Activated T-cell treated with anti-CD3 and anti-CD28 coated beads, Interleukin-2, amount 50 U/mL, for 4 hours (primary cell): ENCODE measurements at places on chromosomes 6 and 20.

DNA sequence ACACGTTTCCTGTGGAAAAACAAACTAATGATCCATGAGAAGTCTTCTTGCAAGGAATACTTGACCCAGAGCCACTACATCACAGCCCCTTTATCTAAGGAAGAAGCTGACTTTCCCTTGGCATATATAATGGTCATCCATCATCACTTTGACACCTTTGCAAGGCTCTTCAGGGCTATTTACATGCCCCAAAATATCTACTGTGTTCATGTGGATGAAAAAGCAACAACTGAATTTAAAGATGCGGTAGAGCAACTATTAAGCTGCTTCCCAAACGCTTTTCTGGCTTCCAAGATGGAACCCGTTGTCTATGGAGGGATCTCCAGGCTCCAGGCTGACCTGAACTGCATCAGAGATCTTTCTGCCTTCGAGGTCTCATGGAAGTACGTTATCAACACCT, 35.4 kb downstream of the GCNT2 start:
- no peak for DNase-seq

GRCh38 chr6:32885698-32886286, 31.8 kb downstream of the PSMB9 start:
- DNase-seq, result no peak

GRCh38 chr20:25223765-25224720, 23.8 kb upstream of the PYGB start:
- no peak for DNase-seq

DNA sequence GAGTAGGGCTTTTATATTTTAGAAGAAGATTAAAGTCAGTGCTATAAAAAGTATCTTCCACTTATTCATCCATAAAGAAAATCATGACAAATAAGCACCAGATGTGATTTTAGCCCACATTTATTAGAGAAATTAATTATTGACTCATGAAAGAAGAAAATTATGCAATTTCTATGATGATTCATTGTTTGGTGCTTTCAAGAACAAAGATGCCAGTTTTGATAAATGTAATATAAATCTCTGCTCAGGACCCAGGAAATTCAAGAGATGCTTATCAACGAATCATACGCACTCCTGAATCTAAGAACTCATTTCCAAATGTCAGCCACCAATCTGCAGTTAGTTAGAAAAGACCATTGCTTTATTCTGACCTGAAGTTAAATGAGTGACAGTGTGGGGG, 211.4 kb downstream of the ARHGAP18 start:
- no peak for DNase-seq

- no peak for DNase-seq
Measured at GRCh38 chr6:4872841-4873240, 96.6 kb downstream of the CDYL start.

DNA sequence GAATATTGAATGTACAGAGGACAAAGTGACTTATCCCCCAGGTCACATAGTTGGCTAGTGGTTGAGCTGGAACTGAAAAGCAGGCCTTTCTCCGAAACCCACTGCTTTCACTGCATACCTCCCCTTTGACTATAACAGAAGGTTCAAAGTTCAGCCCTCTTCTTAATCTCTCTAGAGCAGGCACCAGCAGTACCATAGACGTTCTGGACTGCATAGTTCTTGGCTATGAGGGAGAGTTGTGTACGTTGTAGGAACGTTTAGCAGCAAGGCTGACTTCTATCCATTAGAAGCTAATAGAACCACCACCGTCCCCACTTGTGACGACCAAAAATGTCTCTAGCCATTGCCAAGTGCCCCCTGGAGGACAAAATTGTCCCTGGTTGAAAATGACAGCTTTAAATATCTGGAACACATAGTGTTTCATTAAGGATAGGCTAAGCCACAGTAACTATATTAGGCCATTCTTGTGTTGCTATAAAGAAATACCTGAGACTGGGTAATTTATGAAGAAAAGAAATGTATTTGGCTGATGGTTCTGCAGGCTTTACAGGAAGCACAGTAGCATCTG, 123.8 kb upstream of the MTHFD1L start:
- no peak for DNase-seq

- DNase-seq, result no peak
Measured at GRCh38 chr6:121584586-121585369, 149.3 kb downstream of the GJA1 start.

DNA sequence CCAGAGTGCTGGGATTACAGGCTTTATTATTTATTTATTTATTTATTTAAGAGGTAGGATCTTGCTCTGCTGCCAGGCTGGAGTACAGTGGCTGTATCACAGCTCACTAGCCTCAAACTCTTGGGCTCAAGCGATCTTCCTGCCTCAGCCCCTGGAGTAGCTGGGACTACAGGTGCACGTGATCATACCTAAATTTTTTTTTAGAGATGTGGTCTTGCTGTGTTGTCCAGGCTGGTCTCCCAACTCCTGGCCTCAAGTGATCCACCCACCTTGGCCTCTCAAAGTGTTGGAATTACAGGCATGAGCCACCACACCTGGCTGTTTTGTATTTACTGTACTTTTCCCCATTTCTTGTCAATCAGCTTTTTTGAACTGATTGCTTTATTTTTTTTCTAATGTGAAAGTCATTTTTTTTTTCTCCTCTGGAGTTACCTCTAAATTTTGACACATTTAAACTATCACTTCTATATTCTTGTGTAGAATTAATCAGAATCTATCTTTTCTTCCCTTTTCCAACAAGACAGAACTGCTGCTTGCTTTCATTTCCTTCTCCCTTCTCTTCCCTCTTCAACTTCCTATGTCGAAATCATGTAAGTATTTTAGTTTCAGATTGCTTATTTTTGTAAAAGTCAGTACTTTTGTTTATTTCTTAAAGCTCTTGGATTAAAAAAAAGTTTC, 12.0 kb downstream of the PANK2 start:
- DNase-seq, result no peak

- no peak for DNase-seq
Measured at GRCh38 chr20:49892817-49893216, 22.5 kb downstream of the SPATA2 start.

- peak; percentile 44 for DNase-seq
Measured at GRCh38 chr6:127855542-127856159, 45.2 kb downstream of the THEMIS start.

DNA sequence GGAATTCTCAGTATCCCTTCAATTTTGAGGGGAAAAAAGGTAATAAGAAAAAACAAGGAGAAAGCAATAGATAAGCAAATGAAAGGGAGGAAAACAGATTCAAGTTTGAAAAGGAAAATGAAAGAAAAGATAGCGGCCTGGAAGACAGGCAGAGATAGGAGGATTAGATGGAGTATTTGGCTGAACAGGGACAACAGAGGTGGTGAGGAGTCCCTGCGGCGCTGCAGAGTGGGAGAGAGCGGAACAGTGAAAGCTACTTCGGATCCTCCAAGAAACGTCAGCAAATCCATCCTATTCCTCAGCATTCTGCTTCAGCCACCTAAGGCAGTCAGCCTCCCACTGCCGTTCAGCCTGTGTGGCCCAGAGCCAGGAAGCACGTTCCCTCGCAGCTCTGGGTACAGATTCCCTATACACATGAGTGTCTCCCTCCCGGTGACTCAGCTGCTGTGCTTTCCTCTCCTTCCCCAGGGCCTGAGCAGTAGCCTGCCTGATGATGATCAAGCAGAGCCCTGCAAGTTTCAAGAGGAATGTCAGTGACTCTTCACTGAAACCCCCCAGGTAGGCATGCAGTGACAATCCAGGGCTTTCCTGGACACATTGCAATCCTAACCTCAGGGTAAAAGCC, 43.4 kb upstream of the CDYL start:
- no peak for DNase-seq

GRCh38 chr6:138426500-138427123, 22.6 kb downstream of the HEBP2 start:
- no peak for DNase-seq

DNA sequence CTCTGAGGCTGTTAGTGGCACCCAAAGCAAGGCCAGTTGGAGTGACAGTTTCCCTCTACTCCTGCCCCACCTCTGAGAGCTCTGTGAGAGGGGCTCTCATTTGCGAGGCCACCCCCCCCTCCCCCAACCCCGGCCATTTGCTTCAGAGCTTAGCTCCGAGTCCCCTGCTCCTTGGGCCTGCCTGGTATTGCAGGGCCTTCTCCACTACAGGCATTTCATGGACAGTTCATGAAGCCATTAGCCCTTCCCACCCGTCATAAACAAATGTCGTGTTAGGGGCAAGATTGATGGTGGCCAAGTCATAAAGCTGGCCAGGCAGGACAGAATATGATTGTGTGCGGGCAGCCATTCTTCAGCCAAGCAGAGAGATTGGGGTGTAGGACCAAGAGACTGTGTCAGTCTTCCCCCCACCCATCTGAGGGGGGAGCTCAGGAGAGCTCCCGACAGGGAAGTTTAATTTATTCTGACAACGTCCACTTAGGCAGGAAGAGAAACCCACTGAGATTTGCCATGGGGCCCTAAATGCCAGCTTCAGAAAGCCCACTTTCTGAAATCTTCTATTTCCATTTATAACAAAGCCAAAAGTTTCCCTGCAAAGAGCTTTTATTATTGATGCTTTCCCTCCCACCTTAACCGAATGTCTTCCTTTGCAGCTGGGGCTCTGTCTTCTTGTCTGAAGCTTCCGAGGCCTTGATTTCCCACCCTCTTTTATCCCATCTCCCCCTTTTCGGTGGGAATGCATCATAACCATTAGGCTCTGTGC, 7.2 kb downstream of the FOXC1 start:
- no peak for DNase-seq

DNA sequence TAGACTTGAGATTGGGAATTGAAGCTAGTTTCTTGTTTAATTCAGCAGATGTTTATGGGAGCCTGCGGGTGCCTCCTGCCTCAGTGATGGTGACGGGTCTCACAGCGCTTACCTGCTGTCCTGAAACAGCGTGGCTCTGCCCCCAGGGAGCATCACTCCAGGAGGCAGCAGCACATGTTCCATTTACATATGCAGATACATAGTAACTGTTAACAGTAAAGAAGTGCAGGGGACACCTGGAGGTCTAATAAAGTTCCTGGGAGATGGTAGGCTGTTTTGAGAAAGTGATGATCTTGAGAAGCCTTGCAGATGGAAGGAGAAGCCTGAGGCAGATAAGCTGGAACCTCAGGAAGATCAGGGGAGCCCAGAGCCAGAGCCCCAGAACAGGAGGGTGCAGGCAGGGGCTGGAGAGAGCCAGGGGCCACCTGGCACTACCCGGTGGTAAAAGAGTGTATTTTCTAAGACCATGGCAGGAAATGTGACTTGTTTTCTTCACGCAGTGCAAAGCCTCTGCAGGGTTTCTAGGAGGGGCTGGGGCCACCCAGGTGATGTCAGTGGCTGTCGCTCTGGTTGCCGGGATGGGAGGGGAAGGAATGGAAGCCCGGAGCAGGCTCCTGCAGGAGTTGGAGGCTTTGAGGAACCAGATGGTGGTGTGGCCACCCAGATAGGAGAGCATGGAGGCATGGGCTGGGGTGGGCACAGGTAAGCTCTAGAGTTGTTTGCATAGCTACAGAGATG, 24.2 kb upstream of the KIF25 start:
- no peak for DNase-seq

DNA sequence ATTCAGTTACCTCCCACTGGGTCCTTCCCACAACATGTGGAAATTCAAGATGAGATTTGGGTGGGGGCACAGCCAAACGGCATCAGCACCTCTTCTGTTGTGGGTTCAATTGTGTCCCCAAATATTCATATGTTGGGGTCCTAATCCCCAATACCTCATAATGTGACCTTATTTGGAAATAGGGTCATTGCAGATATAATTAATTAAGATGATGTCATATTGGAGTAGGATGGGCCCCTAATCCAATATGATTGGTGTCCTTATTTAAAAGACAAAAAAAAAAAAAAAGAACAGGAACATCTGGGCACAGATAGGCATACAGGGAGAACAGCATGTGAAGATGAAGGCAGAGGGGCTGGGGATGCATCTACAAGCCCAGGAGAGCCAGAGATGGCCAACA, 89.4 kb downstream of the BFSP1 start:
- DNase-seq, result no peak

- no peak for DNase-seq
Measured at GRCh38 chr6:139699335-139699734, 324.9 kb upstream of the CITED2 start.

- no peak for DNase-seq
Measured at GRCh38 chr6:14783594-14783993, 462.3 kb upstream of the JARID2 start.
